ENCODE measurements at places on chromosomes 3 and 15.

DNA sequence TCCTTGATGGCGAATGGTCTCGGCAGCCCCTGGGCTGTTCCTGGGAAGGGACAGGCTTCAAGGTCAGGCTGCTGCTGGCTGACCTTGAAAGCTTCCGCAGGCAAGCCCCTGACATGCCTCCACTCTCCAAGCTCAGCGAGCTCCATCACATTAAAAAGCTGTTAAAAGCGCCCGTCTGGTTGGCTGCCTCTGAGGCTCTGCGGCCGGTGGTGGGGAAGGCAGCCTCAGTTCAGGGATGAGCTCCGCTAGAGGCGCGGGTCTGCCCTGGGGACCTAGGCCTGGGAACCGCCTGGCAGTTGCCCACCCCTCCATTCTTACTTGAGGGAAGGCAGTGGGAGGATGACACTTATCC is 103.8 kb downstream of the LINGO1 start:
- DNase-seq, result no peak

DNA sequence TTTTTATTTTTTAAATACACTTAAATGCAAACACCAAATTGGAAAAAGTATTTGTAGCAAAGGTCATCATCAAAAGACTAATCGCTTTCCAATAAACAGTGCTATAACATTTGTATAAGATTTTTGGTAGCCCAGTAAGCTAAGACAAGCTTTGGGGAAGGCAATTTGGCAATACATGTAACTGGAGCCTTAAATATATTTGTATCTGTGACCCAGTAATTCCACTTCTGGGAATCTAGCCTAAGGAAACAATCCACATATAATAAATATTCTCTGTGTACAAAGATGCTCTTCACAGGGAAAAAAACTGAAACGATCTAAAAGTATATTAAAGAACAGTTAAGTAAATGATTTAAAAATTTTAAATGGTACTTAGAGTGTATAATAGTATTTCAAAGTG is 65.5 kb upstream of the TJP1 start:
- no peak for DNase-seq

- no peak for DNase-seq
These were observed 29.1 kb upstream of the MANF start for GRCh38 chr3:51355891-51356578.

- no peak for DNase-seq
These were observed 120.2 kb downstream of the NEDD4 start for GRCh38 chr15:55873024-55873720.

DNA sequence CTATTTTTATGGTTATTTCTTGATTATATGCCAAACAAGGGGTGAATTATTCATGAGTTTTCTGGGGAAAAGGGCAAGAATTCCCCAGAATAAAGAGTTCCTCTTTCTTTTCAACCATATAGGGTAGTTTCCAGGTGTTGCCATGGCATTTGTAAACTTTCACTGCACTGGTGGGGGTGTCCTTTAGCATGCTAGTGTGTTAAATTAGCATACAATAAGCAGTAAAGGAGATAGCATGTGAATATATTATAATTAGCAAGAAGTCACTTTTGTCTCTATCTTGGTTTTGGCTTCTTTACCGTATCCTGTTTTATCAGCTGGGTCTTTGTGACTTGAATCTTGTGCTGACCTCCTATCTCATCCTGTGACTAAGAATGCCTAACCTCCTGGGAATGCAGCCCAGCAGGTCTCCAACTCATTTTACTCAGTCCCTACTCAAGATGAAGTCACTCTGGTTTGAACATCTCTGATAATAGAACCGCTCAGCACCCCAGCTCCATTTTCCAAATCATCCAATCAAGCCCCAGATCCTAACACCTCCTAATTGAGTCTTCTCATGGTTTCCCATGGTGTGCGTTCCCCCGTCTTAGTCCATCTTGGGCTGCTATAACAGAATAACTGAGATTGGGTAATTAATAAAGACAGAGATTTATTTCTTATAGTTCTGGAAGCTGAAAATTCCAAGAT is 3.4 kb upstream of the SELENOT start:
- DNase-seq, result peak; percentile 55

DNA sequence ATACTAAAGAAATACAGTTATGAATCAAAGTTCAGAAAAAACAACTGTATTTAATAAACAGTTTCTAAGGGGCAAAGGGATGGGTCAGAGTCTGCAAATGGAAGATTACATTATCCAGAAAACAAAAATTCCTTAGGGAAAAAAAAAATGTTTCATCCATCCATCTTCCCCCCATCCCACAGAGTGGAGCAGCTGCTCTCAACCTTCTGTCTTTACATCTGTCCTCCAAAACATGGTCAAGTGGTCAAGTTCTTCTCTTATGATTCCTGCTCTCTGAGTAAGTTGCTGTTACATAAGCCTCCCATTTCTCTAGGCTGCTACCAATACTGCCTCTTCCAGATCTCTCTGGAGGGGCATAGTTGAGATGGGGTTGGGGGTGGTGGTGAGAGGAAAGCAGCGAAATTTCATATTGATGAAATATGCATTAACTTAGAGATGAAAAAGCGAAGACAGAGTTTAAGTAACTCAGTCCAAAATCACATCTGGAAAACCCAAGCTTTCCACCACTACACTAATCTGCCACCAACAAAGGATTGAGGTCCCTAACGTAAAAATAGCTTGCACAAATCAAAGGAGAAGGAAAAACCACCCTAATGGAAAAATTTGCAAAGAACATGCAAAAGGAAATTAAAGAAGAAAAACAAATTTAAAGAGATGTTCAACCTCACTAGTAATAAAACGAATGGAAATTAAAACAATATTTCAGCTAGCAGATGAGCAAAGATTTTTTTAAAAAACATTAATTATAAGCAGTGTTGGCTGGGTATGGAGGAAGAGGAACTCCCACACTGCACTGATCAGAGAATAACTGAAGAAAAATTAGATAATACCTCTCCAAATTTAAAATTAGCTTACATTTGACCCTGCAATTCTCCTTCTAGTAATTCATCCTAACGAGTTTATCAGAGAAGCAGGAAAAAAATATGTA is 109.5 kb downstream of the ST8SIA2 start:
- no peak for DNase-seq

GRCh38 chr3:45275006-45275704 is 49.1 kb upstream of the TMEM158 start:
- DNase-seq, result no peak

GRCh38 chr3:124859025-124859424 is 28.1 kb downstream of the ITGB5 start:
- no peak for DNase-seq

- peak; percentile 51 for DNase-seq
These were observed 153.3 kb downstream of the P3H2 start for GRCh38 chr3:189967254-189967865.

DNA sequence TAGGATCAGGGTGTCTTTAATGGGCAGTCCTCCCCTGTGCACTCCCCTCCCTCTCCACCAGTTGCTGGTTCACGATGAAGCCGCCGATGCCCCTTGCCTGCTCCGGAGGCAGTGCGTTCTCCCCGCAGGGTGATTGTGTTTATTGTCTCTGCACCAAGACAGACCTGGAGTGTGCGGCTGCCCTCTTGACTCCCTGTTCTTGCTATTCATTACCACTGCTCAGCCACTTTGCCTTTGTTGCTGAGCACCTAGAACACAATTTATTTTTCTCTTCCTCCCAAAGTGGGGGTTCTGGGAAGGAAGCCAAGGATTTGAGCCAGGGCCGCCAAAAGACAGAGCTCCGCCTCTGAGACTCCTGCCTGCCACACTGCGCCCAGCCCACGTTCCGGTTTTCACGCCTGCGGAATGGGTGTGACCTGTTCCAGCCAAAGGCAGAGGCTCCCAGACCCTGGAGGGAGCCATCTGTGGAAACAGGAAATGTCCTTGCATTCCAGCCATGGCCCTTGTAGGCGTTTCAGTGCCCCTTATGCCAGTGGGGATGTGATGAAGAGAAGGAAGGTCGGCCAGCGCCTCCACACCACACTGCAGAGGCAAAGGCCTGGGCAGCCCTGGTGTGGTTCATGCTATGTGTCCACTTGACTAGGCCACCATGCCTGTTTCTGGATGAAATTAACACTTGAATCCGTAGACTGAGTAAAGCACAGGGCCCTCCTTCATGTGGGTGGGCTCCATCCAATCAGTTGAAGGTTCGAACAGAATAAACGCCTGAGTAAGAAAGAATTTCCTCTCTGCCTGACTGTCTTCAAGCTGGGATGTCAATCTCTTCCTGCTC is 85.8 kb downstream of the HMG20A start:
- DNase-seq, result no peak

- peak; percentile 69 for DNase-seq
These were observed 110.8 kb downstream of the TBC1D2B start for GRCh38 chr15:77966540-77967234.

DNA sequence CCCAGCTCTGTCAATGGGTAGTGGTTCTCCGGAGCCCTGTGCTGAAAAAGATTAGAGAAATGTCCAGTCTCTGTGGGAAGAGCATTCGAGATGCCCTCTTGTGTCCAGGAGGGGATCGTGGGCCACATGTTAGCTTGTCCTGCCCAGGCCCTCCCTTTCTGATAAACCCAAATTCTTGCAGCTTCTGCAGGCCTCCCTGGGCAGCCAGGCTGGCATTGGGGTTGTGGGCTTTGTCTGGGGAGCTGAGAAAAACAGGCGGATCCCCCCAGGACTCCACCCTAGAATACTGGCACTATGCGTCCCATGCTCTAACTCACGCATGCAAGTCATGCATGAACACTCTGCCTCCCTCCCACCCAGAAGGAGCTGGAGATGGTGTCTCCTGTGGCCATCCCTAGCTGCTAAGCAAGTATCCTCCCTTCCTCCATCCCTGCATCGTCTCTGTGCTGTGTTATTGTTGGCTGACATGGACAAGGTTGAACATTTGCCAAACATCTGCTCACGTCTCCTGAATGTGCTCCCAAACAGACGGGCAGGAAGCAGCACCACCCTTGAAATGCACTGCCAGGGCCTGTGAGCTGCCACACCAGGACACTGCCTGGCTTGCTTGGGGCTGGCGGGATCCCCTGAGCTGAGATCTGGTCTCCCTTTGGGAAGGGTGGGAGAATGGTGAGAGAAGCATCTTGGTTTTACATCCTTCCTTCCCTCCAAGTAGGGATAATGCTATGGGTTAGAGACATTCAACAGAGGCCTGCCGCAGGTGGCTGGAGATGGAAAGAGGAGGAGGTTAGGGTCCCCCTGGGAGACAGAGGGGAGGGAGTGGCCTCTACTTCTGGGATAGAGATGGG is 26.5 kb downstream of the CFAP161 start:
- DNase-seq, result no peak

GRCh38 chr3:194154346-194154745 is 18.4 kb downstream of the HES1 start:
- no peak for DNase-seq

- no peak for DNase-seq
These were observed 21.9 kb downstream of the TPRA1 start for GRCh38 chr3:127568586-127568985.

- no peak for DNase-seq
These were observed 72.2 kb downstream of the DLG1 start for GRCh38 chr3:197226179-197226578.

DNA sequence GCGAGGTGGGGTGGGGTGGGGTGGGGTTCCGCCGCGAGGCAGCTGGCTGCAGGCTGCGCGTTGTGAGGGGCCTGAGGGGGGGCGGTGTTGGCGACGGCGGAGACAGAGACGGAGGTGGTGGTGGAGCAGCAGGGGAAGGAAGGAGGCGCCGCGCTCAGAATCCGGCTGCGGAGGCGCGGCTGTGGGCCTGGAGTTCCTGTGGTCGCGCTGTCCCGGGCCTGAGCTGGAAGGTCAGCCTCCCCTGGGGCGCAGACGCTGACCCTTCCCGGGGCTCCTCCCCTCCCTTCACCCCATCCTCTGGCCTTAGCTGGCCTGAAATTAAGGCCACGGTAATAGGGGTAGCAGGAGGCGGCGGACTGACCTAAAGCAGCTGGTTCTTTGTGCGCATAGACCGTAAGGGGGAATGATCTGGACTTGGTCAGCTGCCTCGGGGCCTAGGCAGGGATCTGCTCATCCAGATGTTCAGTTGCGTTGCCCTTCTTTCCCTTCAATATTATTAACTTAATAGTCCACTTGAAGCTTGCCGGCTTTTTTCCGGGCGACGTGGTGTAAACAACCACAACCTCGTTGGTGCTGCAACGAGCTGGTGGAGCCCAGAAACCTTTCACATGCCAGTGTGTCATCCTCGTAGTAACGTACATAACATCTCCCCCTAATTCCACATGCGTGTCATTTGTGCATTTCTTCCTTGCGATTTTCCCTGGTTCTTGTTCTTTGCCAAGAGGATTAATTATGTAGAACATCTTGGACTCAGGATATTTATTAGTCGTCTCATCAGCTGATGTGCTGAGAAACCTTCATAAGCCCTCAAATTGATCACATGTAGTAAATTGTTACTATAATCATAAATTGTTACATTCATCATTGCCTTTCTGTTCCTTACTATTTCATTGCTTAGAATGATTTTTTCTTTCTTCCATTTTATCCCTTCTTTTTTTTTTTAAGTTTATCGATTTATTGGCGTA is 626 bp downstream of the SEC62 start:
- peak; percentile 68 for DNase-seq

- no peak for DNase-seq
These were observed 50.7 kb downstream of the TRA2B start for GRCh38 chr3:185887066-185887465.

GRCh38 chr15:76844096-76844495 is 61.0 kb downstream of the SCAPER start:
- no peak for DNase-seq

DNA sequence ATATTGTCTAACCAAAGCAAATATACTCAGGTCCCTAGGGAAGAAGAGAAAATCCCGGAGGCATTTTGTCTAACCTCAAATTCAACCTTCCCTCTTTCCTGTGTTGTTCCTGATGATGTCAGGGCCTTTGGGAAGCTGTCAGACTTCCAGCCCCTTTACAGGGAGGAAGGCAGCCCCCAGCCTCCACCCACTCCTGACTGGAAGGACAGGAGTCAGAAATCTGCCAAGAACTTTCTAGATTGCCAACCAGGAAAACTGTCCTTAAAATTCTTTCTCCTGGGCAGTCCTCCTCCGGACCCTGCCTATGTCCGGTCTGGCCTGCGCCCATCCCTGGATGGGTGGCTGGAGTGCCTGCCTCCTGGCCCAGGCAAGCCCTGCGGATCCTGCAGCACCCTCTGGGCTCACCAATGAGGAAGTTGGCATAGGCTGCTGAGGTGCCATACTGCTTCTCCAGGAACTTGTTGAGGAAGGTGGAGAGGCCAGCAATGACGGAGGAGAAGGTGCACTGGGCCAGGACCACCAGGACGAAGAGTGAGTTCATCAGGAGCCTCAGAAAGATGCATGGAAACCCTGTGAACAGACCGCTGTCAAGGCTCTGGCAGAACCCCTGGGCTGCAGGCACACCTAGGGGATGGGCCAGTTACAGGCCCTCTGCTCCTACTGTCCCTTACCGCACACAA is 52.6 kb upstream of the RAB6B start:
- no peak for DNase-seq

- no peak for DNase-seq
These were observed 3.8 kb downstream of the CALML4 start for GRCh38 chr15:68201153-68201878.

DNA sequence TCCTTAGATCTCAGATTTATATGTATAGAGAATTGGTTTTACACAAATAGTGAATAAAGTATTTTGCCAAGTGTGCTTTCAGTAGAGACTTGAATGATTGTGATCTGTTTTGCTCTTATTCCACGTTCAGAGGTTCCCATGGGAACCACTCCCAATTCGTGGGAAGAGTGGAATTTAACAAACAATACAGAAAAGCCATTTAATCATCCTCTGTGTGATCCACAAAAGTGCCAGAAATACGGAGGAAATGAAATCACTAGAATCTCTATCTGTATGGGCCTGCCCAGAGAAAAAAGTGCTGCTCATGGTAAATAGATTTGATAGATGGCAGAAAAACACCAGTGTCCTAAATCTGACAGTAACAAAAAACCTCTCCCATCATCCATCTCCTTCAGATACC is 56.0 kb downstream of the CNTN4 start:
- DNase-seq, result no peak
